ENCODE measurements at places on chromosomes 7 and 10.
A peak's percentile ranks its signal among the peaks of the same experiment; 100 is the strongest.

GRCh38 chr10:13659887-13660550, 73.3 kb downstream of the PRPF18 start:
- peak; percentile 80 for DNase-seq

- DNase-seq, result no peak
Observed at GRCh38 chr10:82866424-82867020, 991.5 kb downstream of the NRG3 start.

- no peak for DNase-seq
Observed at GRCh38 chr7:139641337-139641992, 118.0 kb downstream of the CLEC2L start.

DNA sequence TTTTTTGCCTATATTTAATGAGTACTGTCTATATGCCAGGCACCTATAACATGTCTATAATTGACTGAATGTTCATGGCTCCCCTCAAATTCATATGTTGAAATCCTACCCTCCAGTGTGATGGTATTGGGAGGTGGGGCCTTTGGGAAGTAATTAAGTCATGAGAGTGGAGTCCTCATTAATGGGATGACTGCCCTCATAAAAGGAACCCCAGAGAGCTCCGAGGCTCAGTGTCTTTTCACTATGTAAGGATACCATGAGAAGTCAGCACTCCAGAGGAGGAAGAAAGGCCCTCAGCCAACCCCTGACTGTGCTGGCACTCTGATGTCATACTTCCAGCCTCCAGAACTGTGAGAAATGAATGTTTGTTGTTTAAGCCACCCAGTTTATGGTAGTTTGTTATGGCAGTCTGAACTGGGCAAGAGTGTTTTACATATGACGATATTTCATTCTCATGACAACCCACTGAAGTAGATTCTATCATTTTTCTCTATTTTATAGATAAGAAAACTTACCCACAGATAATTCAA, 61.1 kb upstream of the PCGF5 start:
- no peak for DNase-seq

DNA sequence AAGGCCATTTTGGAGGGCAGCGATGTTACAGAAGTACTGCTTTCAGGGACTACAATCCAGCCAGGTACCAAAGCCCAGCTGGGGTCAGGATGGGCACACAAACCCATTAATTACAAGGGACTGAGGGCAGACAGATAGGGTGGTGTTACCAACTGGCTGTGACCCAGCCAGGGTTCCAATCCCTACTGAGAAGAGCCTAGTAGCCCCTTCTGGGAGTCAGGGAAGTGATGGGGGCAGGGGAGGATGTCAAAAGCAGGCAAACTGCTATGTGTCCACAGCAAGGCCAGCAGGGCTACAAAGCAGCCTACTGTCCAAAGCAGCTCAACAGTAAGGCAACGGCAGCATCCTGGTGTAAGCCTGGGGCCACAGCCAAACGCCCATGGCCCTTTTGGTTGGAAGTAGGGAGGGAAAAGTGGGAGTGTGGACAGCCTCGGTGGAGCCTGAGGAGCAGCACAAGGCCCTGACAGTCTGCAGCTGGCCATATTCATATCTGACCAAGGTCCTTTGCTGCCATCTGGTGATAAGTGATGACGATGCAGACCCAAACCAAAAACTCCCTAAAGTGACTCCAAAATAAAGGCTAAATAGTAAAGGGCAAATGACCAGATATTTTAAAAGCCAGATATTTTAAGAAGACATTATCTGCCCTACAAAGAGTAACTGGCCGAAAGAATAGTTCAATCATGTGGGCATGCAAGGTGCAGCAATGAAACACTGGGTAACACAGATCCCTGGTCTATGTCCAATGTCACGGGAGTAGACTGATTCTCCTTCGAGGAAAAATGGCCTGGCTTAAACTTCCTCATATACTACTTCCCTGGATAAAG, 56.9 kb downstream of the XPNPEP1 start:
- DNase-seq, result peak; percentile 80

GRCh38 chr10:120684226-120684625, 166.9 kb upstream of the WDR11 start:
- no peak for DNase-seq

DNA sequence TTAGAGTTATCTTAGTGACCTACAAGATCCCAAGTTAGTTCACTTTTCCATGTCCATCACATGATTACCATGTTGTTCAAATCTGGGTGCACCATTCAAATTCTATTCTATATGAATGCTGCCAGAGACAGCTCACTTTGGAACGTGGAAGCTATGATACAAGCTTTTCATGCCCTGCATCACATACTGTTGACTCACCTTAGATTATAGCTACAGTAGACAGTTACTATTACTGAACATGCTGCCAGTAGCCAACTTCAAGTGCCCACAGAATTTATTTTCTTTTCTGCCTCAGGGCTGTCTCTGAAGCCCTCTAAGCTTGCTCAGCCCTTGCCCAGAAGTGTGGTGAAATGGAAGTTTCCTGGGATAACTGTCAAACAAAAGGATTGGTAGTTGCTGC, 231.1 kb downstream of the GPR158 start:
- DNase-seq, result no peak

- no peak for DNase-seq
Observed at GRCh38 chr10:71697938-71698709, 21.5 kb downstream of the C10orf105 start.

- DNase-seq, result no peak
Observed at GRCh38 chr10:121833387-121833786, 94.4 kb downstream of the ATE1 start.

DNA sequence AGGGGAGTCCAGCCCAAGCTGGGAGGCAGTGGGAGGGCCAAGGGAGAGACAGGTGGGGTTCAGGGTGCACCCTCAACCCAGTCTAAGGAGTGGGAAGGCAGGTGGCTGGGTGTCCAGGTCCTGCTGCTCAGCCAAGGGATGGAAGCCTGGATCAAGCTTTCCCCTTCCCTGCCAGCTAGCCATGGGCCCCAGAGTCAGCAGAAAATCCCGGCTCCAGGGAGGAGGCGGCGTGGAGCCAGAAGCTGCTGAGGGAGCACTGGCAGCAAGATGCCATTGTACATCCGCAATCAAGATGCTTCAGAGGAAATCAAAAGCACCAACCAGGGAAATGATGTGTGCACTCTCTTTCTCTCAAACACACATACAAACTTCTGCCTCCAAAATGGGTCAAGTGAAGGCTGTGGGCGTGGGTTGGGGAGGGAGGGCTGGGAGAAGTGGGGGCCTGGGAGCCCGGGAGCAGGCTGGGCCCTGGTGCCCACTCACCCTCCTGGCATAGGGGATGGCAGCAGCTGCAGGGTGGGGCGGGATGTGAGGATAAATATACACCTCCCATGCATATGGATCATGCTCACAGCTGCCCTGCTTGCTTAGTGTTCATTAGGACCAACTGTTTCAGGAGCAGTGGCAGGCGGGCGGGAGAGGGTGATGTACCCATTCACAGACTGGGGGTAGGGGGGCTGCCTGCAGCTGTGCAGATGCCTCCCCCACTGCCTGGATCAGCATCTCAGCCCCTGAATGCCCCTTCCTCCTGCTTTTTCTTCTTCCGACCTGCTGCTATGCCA, 24.2 kb downstream of the TRIM8 start:
- peak; percentile 54 for DNase-seq

GRCh38 chr7:24913801-24914464, 66.0 kb downstream of the OSBPL3 start:
- DNase-seq, result no peak

GRCh38 chr10:28365840-28366239, 63.0 kb upstream of the MPP7 start:
- no peak for DNase-seq

GRCh38 chr7:152851326-152851725, 91.8 kb downstream of the ACTR3B start:
- no peak for DNase-seq

DNA sequence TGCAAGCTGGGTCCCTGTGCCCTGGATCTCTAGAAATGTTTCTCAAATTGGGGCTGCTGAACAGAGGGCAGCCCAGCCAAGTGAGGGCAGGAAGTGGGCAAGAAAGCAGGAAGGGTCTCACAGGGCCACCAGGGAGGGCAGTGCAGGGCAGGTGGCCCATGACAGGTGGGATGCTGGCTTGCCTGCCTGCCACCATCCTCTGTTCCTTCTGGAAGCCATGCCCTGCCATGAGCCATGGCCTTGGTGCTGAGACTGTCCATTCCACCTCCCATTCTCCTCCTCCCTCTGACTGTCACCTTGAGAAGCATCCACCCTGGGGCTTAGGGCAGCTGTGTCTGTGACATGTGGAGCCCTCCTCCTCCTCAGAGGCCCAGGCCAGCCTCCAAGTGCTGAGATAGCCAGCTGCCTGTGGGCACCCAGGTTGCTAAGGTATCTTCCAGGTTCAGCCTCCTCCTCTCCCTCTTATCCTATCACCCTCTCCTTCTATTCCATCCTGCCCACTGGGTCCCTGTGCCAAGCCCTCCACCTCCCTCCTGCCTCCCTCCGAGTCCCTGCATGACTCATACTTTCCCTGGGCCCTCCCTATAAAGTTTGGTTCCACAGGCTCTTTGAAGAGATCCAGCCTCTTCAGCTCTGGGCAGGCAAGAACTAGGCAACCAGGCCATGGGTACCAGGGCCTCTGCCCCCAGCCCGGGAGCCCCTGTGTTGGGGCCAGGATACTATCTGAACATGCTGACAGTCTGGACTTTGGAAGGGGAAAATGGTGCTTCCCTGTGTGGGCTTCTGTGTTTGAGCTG, 1.3 kb downstream of the VSIR start:
- peak; percentile 78 for DNase-seq

GRCh38 chr10:11880151-11881029, 57.2 kb downstream of the PROSER2 start:
- DNase-seq, result peak; percentile 53

GRCh38 chr10:93445097-93445960, 36.8 kb downstream of the MYOF start:
- peak; percentile 92 for DNase-seq

- DNase-seq, result no peak
Observed at GRCh38 chr10:3090914-3091787, 23.8 kb downstream of the PFKP start.

DNA sequence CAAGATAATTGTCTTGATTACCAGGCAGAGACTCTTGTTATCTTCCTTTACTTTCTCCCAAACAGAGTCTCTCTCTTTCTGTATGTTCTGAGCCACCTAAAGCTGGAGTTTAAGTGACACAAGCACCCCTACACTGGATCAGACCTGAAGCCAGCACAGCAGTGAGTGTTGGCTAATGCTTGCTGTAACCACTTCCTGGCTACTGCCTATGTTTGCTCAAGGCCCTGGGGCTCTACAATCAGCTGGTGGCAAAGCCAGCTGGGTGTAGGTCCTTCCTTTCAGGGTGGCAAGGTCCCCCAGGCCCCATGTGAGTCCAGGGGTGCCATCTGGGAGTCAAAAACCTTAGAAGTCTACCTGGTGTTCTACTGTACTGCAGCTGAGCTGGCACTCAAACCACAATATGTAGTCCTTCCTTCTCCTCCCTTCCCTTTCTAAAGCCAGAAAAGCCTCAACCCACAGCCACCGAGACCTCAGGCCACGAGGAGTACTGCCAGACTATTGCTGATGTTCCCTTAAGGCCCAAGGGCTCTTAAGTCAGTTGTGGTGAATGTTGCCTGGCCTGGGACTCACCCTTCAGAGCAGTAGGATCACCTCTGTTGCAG, 416.3 kb downstream of the ADRA2A start:
- DNase-seq, result no peak

- no peak for DNase-seq
Observed at GRCh38 chr7:88442413-88442812, 135.7 kb upstream of the STEAP4 start.

DNA sequence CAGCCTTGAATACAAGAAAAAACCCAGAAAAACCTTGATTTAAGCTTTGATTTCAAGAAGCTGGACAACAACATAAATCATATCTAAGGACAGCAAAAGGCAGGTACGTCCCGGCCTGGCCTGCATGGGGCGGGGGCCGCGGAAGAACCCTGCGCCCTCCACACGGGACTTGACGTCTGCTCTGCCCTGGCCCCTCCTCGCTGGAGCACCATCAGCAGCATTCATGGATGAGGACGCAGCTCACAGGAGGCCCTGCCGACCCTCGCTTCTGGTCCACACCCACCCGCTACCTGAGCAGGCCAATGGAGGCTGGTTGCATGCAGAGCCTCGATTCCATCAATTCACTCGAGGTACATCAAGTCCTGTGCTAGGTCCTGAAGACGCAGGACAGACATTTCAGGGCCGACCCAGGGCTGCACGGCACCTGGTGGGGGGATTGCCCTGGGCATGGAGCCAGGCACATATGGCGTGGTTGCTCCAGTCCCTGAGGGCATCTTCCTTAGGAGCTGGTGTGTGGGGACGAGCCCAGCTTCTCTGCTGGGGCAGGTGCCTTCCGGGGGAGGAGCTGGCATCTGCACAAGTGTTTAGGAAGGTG, 63.1 kb upstream of the NKX6-2 start:
- peak; percentile 27 for DNase-seq

GRCh38 chr7:140239653-140239935, 62.8 kb upstream of the KDM7A start:
- no peak for DNase-seq

GRCh38 chr10:60375293-60376004, 14.2 kb downstream of the ANK3 start:
- DNase-seq, result no peak

DNA sequence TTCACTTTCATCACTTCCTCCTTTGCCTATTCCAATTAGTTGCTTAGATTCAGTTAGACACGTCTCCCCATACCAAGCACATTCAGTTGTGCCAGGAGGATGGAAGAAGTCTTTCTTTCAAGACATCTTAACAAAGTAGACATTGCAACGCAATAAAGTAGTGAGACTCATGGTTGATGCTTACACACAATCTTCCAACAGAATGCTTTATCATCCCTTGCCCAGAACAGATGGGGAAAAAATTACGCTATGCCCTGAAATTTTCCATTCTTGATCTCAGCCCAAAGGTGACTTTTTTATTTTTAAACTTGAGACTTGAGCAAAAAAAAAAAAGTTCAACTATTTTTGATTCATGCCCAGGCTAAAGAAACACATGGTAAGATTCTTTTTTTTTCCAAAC, 74.9 kb downstream of the KCNMA1 start:
- no peak for DNase-seq

DNA sequence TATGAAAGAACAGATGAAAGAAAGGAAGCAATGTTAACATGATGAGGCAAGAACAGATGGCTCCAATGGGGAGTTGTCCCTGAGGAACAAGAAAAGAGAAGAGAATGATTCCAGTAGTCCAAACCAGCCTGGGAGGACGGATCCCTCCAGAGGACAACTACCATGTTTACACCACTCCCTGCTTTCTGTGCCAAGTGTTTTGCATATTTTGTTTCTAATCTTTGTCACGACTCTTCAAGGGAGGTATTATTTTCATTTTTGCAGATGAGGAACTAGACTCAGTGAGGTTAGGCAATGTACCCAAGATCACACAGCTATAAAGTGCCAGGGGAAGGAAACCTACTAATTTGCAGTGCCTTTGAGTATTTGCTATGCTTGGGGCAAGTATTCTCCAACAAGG, 116.2 kb downstream of the PARP12 start:
- DNase-seq, result no peak

GRCh38 chr10:32954080-32954479, 4.0 kb downstream of the ITGB1 start:
- no peak for DNase-seq

GRCh38 chr10:53491774-53492173, 719.2 kb upstream of the MBL2 start:
- no peak for DNase-seq

Measured in Right ventricle myocardium inferior (tissue), 1 donor.